Anterior cingulate cortex (tissue), 58 donors: ENCODE measurements at places on chromosomes 11 and 22.

GRCh38 chr11:12748561-12748960, 74.3 kb downstream of the TEAD1 start:
- no peak for DNase-seq

GRCh38 chr11:2744166-2744565, 44.4 kb upstream of the KCNQ1OT1 start:
- no peak for DNase-seq

DNA sequence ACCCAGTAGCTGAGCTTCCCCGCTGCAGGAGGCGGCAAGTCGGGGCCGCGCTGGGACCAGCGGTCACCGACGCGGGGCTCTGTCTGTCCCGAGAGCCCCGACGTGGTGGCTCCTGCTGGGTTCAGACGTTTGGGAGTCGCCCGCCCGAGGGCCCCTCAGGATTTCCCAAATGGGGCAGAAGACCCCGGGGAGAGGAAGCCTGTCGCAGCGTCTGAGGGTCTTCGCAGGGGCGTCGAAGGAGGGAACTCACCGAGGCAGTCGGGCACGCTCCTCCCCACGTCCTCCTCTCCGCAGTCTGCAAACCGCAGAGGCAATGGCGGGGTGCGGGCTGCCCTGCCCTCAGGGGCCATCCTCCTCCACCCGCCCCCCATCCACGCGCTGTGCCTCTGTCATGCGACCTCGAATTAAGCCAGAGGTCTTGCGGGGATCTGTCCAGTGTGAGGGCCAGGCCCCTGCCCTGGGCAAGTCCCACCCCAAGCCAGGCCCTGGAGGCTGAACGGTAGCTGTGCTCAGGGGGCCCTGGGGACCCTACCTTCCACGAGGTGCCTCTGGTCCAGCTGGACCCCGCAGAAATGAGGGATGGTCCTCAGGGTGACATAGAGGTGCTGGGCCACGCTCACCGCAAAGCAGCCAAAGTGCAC, 12.5 kb downstream of the IL17REL start:
- no peak for DNase-seq

GRCh38 chr11:111980062-111980461, 42.9 kb downstream of the DIXDC1 start:
- DNase-seq = no peak

- no peak for DNase-seq
Observed at GRCh38 chr11:44948155-44948554, 2.5 kb downstream of the TP53I11 start.

GRCh38 chr22:49824185-49824925, 3.3 kb downstream of the BRD1 start:
- no peak for DNase-seq
